ENCODE measurements at places on chromosomes 3 and 15.

DNA sequence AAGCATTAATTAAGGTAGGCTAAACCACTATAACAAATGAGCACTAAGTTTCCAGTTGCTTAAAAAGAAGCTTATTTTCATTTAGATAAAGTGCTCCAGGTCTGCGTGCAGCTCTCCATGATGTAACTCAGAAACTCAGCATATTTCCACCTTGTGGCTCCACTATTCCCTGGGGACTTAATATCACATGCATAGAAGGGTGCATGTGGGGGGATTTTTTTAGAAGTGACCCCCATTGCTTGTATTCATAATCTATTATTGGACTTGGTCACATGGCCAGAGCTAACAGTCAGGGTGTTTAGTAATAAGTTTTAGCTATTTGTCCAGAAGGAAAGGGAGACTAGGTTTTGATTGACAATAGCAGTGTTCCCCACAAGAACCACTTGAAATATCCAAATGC is 86.8 kb downstream of the TMCO5A start:
- no peak for DNase-seq

DNA sequence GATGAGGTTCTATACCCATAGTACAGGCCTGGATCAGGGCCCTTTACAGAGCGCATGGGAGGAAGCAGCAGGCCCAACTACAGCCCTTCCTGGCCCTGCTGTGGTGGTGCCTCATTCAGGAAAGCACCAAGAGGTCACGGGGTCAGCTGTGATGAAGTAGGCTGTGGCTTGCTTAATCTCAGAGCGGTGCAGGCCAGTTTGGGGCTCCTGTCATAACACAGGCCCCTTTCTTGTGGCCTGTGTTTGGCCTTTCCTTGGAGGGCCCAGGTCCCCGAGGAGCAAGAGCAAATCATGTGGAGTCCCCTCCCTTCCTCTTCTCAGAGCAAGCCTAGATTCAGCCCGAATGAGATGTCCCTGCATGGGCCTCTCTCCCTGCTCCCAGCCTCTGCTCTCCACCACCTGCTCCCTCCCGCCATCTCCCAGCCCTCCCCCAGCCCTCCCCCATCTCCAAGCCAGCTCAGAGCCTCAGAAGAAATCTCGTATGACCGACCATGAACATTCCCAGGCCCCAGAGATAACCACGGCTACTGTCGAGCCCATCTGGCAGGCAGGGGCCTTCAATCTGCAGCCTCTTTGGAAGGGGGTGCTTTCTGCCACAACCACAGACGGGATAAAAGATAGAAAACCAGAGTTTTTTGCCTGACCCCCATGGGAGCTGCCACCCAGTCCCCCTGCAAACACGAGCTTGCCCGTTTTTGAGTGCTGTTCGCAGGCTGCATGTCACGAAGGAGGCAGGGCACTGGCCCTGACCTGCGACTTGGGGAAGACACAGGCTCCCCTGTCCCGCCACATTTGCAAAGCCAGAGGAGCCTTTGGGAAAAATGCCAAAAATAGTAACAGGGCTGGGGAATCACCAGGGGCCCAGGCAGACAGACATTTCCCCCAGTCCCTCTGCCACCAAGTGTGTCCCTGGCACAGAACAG is 32.3 kb upstream of the DUSP7 start:
- no peak for DNase-seq

- DNase-seq, result no peak
Measured at GRCh38 chr3:42488687-42489086, 13.8 kb upstream of the VIPR1 start.

- no peak for DNase-seq
Measured at GRCh38 chr15:50390554-50391264, 33.5 kb upstream of the USP8 start.

DNA sequence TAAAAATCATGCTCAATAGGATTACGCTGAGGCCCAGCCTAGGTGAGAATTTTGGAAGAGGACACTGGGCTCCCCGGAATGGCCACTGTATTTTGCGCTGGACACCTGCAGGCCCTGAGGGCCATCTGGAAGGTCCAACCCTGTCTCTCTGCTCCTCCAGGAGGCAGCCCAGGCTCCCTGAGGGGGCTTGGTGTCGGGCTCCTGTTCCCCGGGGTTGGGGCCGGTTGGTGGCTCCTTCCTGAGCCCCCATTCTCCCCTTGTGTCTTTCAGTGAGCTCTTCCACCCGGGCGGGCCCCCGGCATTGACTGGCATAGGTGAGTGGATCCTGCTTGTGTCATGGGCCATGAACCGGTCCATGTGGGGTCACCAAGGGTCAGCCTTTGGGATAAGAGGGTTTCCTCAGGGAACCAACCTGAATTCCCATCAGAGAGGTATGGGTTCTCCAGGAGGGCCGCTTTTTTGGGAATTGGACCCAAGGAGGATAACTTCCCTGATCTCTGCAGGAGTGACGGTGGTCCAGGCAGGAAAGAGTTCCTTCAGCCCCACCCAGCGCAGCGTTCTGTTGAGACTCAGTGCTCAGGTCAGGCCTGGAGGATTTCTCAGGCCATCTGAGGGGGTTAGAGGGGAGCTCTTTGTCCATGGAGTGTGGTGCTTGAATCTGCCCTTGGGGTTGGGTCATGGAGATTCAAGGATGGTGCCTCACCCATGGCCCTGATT is 187.8 kb downstream of the UBE3A start:
- no peak for DNase-seq

- DNase-seq, result no peak
Measured at GRCh38 chr3:186457236-186457635, 86.9 kb downstream of the CRYGS start.

DNA sequence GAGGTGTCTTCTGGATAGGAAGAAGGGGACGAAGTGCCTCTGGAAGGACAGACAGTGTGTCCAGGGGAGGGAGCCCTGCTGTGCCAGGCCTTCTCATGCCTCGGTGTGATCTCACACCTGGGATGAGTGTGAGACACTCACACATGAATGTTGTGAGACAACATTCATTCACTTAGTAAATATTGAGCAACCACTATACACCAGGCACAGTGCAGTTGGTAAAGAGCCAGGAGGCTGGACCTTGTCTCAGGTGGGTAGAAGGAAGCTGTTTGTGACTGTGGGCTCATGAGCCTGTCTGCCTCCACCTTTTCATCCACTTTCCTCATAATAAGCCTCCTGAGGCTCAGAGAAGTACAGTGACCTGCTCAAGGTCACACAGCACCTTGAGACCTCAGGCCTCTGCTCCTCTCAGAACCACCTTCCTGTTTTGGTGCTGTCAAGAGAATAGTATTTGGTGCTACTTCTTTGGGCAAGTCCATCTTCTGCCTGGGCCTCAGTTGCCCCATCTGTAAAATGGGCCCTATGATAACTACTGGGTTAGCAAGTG is 20.9 kb downstream of the SLC6A6 start:
- no peak for DNase-seq

- DNase-seq, result no peak
Measured at GRCh38 chr3:177468331-177468730, 271.0 kb upstream of the TBL1XR1 start.

DNA sequence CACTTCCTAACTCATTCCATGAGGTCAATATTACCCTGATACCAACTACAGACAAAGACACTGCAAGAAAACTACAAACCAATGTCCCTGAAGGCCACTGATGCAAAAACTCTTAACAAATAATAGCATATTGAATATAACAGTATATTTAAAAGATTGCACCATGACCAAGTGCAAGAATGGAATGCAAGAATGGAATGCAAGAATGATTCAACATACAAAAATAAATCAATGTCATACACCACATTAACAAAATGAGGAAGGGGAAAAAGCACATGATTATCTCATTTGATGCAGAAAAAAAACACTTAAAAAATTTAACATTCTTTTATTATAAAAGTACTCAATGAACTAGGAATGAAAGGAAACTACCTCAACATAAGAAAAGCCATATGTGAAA is 463.1 kb upstream of the NECTIN3 start:
- DNase-seq, result no peak

GRCh38 chr3:65655061-65655460 is 383.7 kb downstream of the MAGI1 start:
- no peak for DNase-seq

GRCh38 chr15:80850941-80851451 is 71.8 kb downstream of the CEMIP start:
- no peak for DNase-seq

- no peak for DNase-seq
Measured at GRCh38 chr3:21734746-21735145, 16.3 kb downstream of the ZNF385D start.

GRCh38 chr15:53644660-53645059 is 114.8 kb downstream of the WDR72 start:
- DNase-seq, result no peak

DNA sequence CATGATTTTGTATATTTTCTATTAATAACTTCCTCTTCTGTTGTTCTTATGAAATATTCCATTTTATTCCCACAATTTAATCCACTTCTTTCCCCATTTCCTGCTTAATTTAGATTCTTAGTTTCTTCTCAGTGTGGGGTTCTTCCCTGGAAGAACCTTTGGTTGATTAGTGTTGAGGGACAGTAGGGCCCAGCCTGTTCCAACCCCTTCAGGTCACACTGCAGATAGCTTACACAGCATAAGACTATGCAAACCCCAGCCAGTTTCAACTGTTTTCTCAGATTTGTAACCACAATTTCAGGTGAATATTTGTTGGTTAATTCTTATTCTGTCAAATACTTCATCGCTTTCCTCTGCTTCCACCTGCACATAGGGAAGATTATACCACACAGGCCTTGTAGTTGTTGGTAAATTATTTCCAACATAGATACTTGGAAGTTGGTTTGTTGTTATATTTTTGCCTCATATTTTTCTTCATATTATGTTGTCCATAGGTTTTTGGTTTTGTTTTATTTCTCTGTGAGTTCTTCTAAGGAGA is 34.7 kb downstream of the AADACL2 start:
- no peak for DNase-seq

- no peak for DNase-seq
Measured at GRCh38 chr3:69472093-69472492, 86.2 kb upstream of the FRMD4B start.

DNA sequence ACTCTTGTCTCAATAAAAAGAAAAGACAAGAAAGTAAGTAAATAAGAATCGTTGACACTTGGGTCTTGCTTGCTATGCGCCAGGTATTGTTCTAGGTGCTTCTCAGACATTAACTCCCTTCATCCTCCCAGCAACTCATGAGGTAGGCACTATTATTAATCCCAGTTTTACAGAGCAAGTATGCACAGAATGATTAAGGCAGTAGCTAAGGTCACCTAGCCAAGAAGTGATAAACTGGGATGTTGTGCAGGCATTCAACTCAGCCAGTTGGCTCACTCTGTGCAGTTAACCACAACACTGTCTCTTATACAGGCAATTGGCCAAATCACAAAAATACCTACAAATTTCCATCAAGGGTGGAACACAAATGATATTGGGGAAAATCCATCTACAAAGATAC is 1.7 kb upstream of the C3orf33 start:
- DNase-seq, result no peak

Data from right kidney (tissue), 9 donors.